T-helper 2 cell treated with Interferon-gamma antibody and Interleukin-4, amounts not matched to agents 5 μg/mL and 100 μg/mL, for 36 hours (primary cell): ENCODE measurements at places on chromosomes 16 and 17.

DNA sequence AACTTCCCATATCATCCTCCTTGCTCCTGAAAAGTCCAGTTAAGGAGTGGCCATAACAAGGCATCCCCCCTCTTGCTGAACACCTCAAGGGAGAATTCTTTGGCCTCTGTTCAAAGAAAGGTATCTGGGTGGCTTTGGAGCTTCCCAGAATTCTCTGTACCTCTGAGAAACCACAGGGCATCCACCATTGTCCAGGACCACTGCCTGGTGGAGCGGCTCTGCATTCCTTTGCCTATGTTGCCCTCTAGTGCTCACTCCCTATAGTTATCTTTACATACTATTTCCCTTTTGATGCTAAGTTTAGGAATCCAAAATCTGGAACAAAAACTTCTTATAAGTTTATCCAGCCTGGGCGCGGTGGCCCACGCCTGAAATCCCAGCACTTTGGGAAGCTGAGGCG is 30.3 kb downstream of the CHD9NB start:
- no peak for DNase-seq

DNA sequence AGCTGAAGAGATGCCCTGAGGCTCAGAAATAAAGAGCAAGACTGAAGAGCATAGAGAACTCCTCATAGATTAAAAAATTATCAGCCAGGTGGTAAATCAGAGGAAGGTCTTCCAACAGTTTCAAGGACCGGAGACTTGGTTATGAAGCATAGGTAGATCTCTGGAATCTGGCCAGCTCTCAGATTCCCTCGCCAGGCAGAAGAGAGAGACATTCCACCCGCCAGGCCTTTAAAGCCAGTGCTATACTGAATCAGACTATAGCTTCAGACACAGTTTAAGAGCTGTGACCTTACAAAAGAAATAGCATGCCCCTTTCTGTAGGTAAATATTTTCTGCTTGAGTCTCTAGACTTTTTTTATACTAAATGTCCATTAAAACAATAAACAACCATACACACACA is 70.3 kb downstream of the NFATC3 start:
- no peak for DNase-seq

DNA sequence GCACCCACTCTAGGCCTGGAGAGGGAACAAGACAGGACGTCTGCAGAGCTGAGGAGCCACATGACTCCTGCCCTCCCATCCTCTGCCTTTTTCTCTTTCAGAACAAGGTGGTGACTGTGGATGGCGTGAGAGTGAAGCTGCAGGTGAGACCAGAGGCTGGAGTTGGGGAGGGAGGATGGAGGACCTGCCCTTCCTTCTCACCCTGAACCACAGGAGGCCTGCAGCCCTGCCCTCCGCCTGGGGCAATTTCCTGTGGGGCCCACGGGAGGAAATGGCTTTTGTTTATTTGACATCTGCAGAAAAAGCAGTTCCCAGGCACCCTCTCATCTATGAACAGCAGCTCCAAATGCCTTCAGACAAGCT is 5.1 kb downstream of the RAB37 start:
- peak; percentile 62 for DNase-seq

DNA sequence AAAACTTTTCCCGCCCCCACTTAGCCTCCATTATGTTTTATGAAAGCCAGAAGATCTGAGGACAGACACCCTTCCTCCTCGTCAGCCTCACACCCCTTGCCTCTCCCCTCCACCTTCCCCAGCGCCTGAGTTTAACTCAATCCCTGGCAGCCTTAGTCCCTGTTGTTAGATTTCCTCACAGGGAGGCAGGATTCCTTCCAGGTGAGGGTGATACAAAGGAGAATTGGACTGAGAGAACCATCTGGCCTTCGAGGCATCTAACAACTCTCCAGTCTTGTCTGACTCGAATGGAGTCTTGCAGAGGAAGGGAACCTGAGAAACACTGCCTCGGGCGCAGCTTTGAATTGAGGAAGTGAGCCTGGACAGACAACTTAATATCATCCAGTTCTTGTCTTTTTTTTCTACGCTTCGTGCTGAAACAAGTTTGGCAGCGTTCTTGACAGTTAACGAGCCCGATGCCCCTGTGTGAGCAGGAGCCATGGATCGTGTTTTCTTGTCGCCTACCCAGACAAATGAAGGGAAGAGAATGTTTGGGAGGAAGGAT is 1.3 kb upstream of the ZNF768 start:
- DNase-seq, result no peak

- DNase-seq, result peak; percentile 76
Observed at GRCh38 chr17:45248132-45248957, 13.5 kb downstream of the SPATA32 start.

GRCh38 chr16:1430214-1430758 is 592 bp upstream of the PERCC1 start:
- no peak for DNase-seq

- DNase-seq, result no peak
Observed at GRCh38 chr17:69869667-69870066, 205.4 kb upstream of the KCNJ16 start.

DNA sequence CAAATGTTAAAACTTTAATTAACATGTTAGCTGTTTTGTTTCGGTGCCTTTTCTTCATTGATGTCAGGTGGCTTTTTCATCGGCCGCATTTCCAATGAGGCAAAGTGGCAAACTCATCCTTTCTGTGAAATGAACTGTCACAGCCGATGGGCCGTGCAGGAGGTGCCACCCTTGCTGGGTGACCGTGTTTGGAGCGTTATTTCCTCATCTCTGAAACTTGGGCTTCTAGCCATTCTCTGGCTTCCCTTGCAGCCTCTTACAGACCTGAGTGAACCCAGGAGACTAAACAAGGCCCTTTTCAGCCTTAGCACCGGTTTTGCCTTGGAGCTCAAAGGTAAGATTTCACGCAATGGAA is 42.2 kb upstream of the PRSS54 start:
- DNase-seq, result no peak

GRCh38 chr17:82870091-82870491 is 30.3 kb upstream of the ZNF750 start:
- no peak for DNase-seq

DNA sequence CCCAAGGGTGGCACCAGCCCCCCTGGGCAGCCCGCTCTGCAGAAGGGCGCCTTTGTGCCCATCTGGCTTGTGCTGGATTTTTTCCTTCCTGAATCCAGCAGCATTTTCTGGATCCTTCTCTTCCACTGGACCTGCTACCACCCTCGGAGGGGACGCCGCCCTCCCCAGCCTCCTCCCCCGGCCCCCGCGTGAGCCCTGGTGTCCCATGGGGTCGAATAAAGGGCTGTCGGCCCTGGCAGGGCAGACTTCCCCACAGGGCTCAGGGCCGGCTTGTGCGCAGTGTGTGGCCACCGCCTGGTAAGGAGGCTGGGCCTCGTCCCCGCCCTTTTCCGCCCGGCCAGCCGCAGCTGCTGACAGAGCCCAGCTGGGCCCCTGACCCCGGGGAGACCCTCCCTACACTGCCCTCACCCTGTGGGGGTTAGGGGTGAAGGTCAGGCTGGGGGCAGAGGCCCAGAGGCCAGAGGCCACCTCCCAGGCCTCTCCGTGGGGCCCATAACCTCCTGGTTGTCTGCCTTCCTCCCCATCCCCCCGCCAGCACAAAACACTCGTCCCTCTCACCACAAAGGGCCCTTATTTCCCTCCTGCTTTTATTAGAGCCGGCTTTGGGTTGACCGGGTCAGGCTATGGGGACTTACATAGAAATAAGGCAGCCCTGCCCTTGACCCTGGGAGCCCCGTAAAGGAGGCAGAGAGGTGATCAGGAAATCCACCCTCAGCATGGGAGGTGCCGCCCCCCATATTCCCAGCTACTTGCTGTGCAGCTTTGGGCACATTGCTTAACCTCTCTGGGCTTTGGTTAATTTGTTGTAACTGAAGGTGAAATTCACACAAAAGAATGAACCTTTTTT is 179.3 kb upstream of the CIBAR2 start:
- no peak for DNase-seq

DNA sequence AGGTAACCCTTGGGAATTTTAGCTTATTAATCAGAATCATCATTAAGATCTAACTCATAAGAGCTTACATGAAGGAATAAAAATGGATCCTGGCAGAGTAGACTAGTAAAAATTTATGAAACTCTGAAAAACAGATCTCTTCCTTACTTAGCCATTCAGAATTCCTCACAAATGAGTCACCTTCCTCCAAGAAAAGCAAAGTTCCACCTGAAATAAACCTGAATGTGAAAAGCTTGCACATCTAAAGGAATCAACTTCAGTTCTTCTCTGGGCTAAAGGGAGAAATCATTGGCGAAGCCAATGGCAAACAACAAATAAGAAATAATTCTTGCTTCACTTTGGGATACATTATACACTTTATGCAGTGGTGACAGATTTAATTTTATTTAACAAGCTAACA is 22.7 kb downstream of the MYO1D start:
- DNase-seq, result no peak

- DNase-seq, result no peak
Observed at GRCh38 chr17:44913676-44914075, 1.6 kb downstream of the GFAP start.

GRCh38 chr17:29645515-29646051 is 22.9 kb upstream of the CORO6 start:
- peak; percentile 40 for DNase-seq

DNA sequence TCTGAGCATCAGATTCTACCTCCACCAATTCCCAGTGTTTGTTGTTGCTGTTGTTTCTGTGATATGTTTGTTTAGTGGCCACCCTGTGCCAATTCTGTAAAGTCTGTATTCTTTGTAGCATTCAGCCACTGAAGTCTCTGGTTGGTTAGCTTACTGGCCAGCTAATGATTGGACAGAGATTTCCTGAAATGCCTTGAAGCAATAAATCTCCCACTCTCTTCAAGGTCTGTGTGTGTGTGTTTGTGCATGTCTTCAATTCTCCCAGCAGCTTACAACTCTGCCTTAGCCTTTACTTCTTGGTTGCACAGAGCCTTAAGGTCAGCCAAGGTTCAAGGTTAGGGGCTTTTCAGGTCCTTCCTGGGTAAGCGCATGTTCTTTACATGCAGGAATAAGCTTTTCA is 38.2 kb downstream of the PRPSAP2 start:
- DNase-seq, result no peak

GRCh38 chr17:43312011-43312410 is 78.2 kb upstream of the RNU2-1 start:
- no peak for DNase-seq

DNA sequence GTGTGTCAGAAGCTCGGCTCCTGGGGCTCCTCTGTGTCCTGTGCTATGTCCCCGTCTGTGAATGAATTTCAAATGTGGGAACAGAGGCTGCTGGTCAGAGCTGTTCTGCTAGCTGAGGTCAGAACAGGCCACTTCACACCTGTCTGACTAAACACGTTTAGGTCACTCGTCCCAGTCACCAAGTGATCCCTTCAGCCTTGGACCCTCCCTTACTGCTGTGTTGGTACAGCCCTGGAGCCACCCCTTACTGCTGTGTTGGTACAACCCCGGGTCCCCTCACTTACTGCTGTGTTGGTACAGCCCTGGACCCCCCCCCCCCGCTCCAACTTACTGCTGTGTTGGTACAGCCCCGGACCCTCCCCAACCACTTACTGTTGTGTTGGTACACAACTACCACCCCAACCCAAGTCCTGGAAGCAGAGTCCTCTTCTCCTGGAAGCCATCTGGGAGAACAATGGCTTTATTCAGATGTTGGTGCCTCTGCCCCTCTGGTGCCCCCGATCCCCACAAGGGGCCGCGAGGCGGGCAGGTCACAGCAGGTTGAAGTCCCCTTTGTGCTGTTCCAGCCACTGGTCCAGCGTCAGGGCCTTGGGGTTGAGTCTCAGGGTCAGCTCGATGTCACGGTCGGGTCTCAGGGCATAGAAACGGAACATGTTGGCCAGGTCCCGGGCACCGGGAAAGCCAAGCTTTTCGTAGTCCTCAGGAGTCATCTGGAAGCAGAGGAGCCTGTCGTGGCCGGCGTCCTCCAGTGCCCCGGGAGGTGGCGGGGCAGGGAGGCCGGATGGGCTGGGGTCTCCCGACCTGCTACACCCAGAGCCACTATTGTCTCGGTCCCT is 13.0 kb downstream of the NMRAL1 start:
- DNase-seq, result no peak

GRCh38 chr17:60941028-60941427 is 263.4 kb downstream of the BCAS3 start:
- DNase-seq, result no peak

GRCh38 chr16:22232277-22233036 is 26.4 kb downstream of the EEF2K start:
- peak; percentile 47 for DNase-seq

- no peak for DNase-seq
Observed at GRCh38 chr17:13646411-13646810, 44.7 kb upstream of the HS3ST3A1 start.

DNA sequence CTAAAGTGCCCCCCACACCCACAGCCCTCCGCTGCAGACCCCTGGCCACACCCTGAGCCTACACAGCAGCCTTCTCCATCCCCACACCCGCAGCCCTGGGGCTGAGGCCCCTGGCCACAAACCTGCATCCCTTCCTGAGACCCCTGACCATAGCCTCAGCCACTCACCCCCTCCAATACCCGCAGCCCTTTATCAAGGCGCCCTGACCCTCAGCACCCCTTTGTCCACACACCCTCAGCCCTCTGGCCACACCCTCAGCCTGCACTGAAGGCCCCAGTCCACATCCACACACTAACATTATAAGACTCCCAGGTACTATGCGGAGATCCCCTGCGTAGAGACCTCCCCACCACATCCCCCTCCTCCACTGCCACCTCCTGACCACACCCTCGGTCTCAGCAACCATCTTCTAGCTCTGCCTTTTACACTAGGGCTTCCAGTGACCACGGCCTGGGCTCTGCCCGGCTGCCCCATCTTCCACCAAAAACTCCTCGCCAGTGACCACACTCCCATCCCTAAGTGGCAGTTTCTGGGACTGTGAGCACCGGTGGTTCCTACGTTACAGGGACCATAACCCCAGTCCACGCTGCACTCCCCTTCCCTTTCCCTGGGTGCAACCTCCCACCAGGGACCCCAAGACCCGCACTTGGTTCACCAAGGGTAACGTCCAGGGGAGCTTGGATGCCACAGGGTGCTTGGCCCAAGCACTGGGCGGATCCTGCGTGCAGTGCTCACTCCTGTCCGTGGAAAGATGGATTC is 818 bp downstream of the TPPP3 start:
- DNase-seq, result no peak

GRCh38 chr17:48719642-48720265 is 2.6 kb downstream of the PRAC1 start:
- DNase-seq, result no peak

GRCh38 chr17:80169784-80170500 is at the start of gene CARD14:
TSS of gene CARD14 (plus strand) at chr17:80170030. CDS start at chr17:80181439, 11,409 bp downstream.
- DNase-seq, result no peak

DNA sequence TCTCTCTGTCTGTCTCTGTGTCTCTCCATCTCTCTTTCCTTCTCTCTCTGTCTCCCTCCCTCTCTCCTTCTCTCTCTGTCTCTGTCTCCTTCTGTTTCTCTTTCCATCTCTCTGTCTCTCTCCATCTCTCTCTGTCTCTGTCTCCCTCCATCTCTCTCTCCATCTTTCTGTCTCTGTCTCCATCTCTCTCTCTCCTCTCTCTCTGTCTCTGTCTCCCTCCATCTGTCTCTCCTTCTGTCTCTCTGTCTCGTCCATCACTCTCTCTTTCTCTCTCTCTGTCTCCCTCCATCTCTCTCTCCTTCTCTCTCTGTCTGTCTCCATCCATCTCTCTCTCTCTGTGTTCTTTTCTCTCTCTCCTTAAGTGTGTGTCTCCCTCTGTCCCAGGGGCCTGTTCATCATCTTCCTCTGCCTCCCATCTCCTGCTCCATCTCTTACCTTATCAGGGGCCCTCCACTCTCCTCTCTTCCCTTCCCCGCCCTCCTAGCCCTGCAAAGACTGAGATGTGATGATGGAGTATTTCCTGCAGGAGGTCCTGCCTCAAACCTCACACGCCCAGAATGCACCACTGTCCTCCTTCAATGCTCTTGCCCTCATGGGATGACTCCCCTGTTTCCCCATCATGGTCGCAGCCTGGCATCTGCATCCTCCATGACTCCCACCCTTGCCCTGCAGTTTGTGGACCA is 193.3 kb downstream of the GSG1L start:
- no peak for DNase-seq
